ENCODE measurements at places on chromosomes 11 and 22. TPM values are rescaled to one million over a fixed set of nuclear protein-coding genes. Genes with fewer than 3 reads are reported as not detected.

DNA sequence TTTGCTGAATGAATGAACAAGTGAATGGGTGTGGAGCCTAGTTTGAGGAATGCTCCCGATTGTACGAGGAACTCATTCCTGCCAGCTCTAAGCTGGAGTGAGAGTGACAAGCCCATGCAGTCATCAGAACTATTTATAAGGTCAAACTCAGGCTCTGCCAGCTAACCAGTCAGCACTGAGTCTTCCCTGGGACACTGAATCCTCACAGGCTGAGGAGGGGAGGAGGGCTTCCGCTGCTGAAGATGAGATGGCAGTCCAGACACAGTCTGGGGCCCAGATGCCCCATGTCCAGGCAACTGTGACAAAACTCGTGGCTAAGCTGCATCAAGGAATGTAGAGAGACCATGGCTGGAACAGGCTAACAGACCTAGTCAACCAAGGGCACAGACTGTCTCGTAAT, 4.0 kb downstream of the LRP4 start:
- DNase-seq, result no peak

- DNase-seq, result no peak
These were observed 76.2 kb downstream of the FAM76B start for GRCh38 chr11:95713428-95713827.

DNA sequence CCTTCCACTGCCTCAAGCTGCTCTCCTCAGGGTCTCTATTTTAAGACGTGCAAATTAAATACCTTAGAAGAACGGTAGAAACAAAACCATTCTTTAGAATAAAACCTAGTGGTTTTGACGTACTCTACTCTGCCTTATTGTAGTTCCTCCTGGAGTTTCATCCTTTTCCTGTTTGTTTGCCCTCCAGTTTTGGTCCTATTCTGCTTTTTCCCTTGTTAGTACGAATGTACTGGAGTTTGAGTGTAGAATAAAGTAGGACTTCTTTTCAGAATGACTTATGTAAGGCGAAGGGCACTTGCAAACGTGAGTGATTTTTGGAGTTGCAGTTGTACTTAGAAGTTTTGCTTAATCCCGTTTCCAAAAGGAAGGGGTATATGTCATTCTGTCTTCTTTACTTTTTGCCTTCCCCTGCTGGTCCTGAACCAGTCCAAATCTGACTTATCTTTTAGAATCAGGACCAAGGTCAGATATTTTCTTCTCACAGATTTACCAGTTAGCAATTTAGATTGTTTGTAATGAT, 1.4 kb downstream of the SIK2 start:
- no peak for DNase-seq

GRCh38 chr11:73162196-73162740, 20.1 kb upstream of the FCHSD2 start:
- no peak for DNase-seq

DNA sequence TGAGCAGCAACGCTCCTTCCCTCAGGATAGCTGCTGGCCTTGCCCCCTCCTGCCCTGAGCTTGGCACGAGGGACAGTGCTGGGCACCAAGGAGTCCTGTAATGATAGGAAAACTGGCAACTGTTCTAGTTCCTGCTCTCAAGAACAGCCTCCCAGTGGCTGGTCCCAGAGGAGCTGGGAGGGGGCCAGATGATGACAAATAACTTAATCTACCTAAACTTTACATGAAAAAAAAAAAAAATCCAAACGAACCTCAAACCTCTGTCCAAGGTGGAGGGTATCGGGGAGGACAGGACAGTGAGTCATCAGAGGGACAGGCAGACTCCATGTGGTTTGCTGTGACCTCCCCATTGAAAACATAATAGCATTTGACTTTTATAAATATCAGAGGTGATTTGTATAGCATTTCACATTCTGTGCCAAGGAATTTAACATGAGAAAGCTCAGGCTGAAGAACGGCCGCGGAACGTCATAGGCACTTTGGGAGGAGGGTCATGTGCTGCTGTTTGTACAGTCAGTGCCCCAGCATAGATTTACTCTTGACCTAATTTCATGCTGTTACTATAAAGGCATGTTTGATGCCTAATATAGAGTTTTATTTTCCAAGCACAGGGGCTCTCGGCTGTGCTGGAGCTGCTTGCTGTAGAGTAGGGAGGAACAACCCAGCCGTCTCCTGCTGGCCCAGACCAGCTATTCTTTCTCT, 98.2 kb upstream of the NNMT start:
- peak; percentile 70 for DNase-seq

GRCh38 chr11:114285599-114285998, 10.6 kb upstream of the NNMT start:
- DNase-seq, result no peak

DNA sequence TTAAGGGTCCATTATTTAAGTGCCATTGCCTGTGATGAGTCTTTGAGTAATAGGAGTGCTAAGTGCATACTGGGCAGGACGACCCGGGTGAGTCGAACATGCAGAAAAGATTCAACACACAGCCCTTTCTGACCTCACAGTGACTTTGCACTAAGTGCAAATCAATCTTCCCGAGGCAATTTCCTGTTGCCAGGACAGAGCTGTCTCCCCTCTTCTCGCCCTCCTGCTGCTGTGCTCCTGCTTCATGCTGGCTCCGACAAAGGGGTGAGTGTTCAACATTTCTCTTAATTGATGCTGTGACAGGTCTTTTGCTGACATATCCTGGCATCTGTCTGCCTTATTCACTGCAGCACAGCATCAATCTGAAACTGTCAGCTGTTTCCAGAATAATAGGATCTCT, 42.0 kb downstream of the MCHR1 start:
- no peak for DNase-seq

DNA sequence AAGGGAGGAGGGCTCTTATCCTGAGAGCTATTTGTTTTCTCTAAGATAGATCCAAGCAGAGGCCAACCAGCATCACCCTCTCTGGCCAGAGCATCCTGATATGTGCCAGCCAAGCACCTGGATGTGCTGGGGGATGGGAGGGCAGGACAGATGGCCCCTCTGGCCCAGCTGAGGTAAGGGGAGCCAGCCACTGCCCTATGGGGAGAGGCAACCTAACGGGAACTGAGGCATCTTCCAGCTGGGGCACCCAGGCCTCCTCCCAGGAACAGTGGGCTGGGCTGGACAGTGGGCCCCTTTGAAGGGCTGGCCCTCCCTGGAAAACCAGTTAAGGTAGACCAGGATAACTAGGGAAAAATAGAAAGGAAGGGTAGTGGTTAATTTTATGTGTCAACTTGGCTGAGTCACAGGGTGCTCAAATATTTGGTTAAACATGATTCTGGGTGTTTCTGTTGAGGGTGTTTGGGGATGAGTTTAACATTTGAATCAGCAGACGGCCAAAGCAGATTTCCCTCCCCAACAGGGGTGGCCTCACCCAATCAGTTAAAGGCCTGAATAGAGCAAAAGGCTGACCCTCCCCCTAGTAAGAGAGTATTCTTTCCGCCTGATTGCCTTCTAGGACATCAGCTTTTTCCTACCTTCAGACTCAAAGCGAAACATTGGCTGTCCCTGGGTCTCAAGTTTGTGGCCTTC, 595.1 kb downstream of the BUD13 start:
- no peak for DNase-seq

- no peak for DNase-seq
These were observed 5.1 kb upstream of the FAM83F start for GRCh38 chr22:39989633-39990032.

DNA sequence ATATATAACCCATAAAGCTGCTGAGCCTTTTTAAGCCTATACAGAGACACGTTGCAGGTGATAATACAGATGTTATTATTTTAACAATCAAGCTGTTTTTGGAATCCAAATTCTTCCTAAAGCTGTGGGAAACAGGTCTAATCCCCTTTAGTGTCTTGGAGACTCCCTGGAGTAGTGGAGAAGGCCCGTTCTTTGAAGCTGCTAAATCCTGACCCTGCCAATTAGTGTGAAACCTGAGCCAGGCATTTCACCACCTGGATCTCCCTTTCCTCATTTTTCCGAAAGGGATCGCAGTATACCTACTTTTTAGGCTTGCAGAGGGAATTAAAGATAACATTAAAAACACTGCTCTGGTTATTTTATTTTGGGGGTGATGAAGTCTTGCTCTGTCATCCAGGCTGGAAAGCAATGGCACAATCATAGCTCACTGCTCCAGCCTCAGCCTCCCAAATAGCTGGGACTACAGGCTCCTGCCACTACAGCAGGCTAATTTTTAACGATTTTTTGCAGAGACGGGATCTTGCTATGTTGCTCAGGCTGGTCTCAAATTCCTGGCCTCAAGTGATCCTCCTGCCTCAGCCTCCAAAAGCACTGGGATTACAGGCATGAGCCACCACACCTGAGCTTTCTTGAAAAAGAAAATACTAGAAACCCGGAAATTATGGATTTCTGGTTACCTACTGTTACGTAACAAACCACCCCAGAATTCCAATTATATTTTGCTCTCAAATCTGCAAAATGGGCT, 1.7 kb upstream of the EIF4ENIF1 start:
- no peak for DNase-seq

- DNase-seq, result no peak
These were observed 112.4 kb downstream of the KCNC1 start for GRCh38 chr11:17846852-17847453.

DNA sequence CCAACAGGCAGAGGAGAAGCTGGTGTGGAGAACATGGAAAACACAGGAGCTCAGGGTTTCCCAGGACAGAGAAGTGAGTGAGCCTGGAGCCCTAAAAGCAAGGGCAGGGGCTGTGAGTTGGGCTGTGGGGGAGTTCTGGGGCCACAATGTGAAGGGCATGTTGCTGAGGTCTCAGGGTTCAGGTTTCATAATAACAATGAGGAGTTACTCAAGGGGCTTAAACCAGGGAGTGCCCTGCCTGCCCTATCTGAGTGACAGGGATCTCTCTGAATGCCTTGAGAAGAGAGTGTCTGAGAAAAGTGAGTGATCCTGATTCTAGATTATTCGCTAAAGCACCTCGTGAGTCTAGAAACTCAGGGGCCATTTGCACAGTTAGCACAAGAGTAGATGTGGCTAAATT, 129.6 kb downstream of the VPREB1 start:
- DNase-seq, result no peak

DNA sequence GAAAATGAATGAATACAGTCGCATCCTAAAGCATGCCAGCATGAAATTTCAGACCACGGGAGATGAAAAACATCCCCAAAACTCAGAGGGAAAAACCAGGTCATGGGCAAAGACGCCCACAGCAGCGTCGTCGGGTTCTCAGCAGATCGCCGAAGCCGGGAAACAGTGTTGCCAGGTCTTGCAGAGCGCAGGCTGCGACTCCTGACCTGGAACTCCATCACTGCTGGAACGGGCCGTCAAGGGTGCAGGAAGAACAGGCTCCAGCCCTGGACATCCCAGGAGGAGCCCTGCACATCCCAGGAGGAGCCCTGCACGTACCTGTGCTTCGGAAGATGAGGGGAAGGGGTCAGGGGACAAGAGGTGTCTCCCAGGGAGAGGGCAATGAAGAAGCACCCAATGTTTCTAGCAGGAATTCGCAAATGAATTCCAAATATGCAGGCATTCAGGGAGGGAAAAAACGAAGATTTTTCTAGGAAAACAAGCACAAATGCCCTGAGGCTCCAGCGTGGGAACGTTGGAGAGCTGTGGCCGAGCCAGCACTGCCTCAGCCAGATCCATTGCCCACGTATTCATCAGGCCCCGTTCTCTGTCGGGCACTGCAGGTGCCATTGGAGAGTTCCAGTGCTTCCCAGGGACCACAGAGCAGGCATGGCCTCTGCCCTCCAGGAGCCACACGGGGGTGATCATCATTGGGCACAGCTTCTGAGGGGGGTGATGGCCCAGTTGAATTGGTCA, 1110.4 kb downstream of the BRD1 start:
- no peak for DNase-seq

DNA sequence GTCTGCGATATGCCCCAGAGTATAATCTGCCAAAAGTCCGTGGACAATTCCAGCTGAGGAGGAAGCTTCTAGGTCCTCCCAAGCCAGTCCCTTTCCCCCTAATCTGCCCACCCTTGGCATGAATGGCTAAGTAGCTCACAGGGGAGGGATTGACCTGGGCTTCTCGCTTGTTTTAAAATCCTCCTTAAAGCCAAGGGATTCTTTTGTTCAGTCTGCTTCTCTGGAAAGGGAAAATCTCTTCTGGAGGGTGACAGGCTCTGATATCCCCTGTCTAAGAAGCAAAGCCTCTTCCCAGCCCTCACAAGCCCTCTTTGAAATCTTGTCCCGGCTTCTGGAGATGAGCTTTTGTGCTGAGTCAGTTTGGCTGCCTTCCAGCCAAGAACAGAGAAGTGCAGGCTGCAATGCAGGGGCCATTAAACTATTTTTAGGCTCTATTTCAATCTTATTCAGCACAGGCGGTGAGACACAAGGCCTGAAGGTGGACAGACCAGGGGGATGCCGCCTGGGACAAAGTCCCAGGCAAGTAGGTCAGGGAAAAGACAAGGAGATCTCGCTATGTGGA, 23.9 kb downstream of the NEFH start:
- DNase-seq, result no peak

GRCh38 chr11:64686466-64687170, 36.4 kb downstream of the NRXN2 start:
- DNase-seq, result no peak

DNA sequence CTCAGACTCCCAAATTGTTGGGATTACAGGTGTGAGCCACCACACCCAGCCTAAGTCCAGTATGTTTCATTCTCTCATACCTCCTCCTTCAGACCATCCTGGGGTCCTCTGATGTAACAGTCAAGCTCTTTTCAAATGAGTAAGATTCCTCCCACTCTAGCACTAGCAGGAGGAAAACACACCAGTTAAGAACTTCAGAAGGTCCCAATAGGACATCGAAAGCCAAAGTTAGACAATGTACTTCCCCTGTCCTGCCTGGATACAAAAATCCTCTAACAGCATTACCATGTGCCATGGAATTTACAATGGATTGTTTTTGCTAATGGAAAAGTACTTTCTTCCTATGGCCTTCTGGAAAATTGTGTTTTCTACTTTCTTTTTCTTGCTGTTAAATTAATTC, 67.1 kb downstream of the CCDC34 start:
- DNase-seq, result no peak

- DNase-seq, result no peak
These were observed 31.6 kb downstream of the IL10RA start for GRCh38 chr11:118017631-118018315.

- DNase-seq, result no peak
These were observed 139.6 kb downstream of the TRPC6 start for GRCh38 chr11:101444164-101444563.

TRIM48 gene
- not detected for total RNA-seq

MUC2 gene
- not detected for total RNA-seq

CALCA gene
- not detected for total RNA-seq

LRRN4CL gene
- total RNA-seq, result 9.0 TPM

SLC22A25 gene
- total RNA-seq, result not detected

CAPN5 gene
- 1.3 TPM for total RNA-seq

APOA5 gene
- not detected for total RNA-seq
